ENCODE measurements at places on chromosomes 2 and 18.

GRCh38 chr2:218128781-218129457, 3.1 kb downstream of the CXCR2 start:
- H3K27me3 ChIP-seq = peaks cover 6% of the 10 kb centered on the region
- peaks cover 7% of the 10 kb centered on the region for H3K4me1 ChIP-seq
- DNase-seq = no peak
- H3K27ac ChIP-seq = peak overlapping the region; percentile 88
- H3K4me3 ChIP-seq = peak overlapping the region; percentile 36

DNA sequence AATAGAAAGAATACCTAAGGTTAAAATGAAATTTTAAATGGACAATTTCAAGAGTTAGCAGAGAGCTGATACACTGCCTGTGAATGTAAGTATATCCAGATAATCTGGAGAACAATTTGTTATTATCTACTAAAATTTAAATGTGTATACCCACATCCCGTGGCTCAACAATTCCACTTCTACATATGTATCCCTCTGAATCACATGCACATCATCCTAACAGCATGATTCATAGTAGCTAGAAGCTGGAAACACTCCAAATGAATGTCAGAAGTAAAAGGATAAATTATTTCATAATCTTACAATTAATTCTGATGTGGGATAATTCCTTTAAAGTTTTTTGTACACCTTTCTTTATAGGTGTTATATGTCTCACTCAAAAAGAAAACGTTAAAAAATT, 87.9 kb downstream of the CNTNAP5 start:
- no peaks in the 10 kb centered on the region for H3K4me1 ChIP-seq
- no peak overlapping the region for H3K27ac ChIP-seq
- H3K4me3 ChIP-seq = no peak overlapping the region
- no peaks in the 10 kb centered on the region for H3K36me3 ChIP-seq
- no peak for DNase-seq

DNA sequence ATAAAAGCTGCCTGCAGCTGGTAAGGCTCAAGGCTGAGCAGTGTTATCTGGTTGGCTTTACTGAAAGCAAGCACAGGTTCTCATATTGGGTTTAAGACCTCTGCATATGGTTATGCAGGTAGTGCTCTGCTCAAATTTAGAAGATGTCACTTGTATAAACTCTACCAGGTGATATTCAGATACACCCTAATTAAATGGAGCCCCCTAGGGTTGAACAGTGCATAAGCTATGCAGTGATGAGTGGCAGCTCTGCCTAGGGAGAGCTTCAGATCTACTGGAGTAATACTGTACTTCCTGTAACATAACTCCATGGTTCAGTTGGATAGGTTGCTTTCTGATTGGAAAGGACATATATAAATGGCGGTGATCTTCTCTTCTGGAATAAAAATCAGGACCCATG, 222.7 kb downstream of the CYRIA start:
- no peak overlapping the region for H3K27ac ChIP-seq
- H3K4me1 ChIP-seq = no peaks in the 10 kb centered on the region
- H3K4me3 ChIP-seq = no peak overlapping the region
- no peaks in the 10 kb centered on the region for H3K36me3 ChIP-seq

DNA sequence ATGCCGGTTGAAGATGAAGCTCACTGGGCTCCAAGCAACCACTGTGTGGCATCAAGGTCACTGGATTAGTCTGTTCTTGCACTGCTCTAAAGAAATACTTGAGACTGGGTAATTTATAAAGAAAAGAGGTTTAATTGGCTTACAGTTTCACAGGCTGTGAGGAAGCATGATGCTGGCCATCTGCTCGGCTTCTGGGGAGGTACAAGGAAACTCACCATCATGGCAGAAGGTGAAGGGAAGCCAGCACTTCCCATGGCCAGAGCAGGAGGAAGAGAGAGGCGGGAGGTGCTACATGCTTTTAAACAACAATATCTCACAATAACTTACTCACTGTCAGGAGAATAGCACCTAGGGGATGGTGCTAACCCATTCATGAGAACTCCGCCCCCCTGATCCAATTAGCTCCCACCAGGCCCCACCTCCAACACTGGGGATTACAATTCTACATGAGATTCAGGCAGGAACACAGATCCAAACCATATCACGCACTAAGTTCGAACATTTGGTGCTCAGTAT, 109.7 kb upstream of the MGAT5 start:
- H3K4me3 ChIP-seq = no peak overlapping the region
- H3K27ac ChIP-seq = no peak overlapping the region
- DNase-seq = no peak

GRCh38 chr2:229269941-229270340, 1.1 kb downstream of the PID1 start:
- peak overlapping the region; percentile 70 for H3K27ac ChIP-seq
- no peaks in the 10 kb centered on the region for H3K36me3 ChIP-seq
- peaks cover 38% of the 10 kb centered on the region for H3K27me3 ChIP-seq
- H3K4me1 ChIP-seq = peaks cover 14% of the 10 kb centered on the region

GRCh38 chr2:173550143-173550542, 195.5 kb downstream of the CDCA7 start:
- no peak for DNase-seq
- no peak overlapping the region for H3K27ac ChIP-seq
- no peaks in the 10 kb centered on the region for H3K27me3 ChIP-seq
- H3K36me3 ChIP-seq = no peaks in the 10 kb centered on the region

DNA sequence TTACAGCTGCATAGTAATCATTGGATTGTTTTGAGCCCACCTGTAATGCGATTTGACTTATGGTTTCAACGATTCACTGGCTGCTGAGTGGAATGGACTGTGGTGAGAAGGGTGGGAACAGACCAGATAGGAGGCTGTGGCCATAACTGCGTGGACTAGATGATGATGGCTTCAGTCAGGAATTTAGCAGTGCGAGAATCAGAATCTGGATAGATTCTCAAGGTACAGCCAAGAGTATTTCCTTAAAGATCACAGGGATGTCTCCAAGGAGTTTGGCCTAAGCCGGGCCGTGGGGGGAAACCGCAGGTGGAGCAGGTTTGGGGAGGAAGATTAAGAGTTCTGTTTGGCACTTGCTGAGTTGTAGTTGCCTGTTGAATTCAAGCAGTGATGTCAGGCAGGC, 44.0 kb upstream of the CHMP1B start:
- H3K36me3 ChIP-seq = no peaks in the 10 kb centered on the region
- no peaks in the 10 kb centered on the region for H3K4me1 ChIP-seq
- no peak overlapping the region for H3K4me3 ChIP-seq
- no peak overlapping the region for H3K27ac ChIP-seq

DNA sequence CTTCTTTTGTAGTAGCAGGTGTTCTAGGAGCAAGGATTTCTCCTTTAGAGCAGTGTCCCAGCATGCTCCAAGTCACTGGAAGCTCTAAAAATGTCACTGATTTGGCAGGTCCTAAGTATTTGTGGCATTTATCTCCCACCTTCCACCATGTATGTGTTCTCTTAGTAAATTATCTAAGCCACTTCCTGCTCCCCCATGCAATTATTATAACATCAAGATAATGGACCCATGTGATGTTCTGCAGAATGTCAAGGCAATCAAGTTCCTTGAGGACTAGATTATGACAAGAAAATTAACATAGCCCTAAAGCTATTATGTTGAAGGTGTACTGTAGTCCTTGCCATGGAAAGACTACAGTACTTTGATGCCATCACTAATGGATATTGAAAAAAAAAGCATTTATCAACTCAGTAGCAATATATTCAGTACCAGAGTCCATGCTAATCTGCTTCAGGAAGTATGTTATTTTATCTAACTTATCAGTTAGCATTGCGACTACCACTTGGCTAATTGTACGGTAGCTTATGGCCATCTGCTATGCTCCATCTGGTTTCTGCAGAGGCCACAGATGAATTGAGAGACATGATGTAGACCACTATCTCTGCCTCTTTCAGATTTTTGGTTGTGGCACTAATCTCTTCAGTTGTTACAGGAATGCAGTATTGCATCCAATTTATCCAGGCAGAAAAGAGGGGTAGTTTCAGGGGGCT, 56.7 kb downstream of the GPR39 start:
- DNase-seq = no peak
- no peaks in the 10 kb centered on the region for H3K36me3 ChIP-seq
- no peak overlapping the region for H3K4me3 ChIP-seq
- H3K27me3 ChIP-seq = no peaks in the 10 kb centered on the region

- no peaks in the 10 kb centered on the region for H3K4me1 ChIP-seq
- no peaks in the 10 kb centered on the region for H3K27me3 ChIP-seq
- H3K27ac ChIP-seq = no peak overlapping the region
These were observed 1235.4 kb downstream of the LRP1B start for GRCh38 chr2:140895378-140895777.

DNA sequence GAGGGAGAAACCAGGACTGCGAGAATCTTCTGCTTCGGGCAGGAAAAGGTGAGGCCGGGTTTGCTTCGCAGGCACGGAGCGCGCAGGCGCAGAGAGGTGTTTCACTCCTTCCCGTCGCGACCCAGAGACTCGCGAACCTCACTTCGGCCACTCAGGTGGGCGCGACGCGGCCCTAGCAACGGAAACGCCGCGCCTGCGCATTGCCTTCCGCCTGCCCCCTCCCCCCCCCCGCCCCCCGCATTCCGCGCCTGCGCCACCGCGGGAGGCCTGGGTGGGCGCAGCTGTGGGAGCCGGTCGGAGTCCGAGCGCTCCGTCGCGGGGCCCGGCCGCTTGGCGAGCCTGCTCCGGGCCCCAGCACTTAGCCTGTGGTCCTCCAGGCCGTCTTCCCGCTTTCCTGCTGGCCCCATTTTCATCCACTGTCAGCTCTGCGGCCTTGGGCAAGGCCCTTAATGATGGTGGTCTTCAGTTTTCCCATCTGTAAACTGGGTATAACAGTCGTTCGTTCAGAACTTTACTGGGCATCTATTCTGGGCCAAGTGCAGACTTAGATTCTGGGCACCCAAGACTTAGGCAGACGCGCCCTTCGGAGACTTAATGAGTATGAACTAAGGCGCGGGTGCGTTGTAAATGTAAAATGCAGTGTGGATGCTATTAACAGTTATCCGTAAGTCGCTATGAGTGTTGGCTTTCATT, 62.1 kb upstream of the ACKR3 start:
- H3K4me1 ChIP-seq = no peaks in the 10 kb centered on the region
- no peak for DNase-seq
- no peaks in the 10 kb centered on the region for H3K36me3 ChIP-seq
- peaks cover 42% of the 10 kb centered on the region for H3K27me3 ChIP-seq

DNA sequence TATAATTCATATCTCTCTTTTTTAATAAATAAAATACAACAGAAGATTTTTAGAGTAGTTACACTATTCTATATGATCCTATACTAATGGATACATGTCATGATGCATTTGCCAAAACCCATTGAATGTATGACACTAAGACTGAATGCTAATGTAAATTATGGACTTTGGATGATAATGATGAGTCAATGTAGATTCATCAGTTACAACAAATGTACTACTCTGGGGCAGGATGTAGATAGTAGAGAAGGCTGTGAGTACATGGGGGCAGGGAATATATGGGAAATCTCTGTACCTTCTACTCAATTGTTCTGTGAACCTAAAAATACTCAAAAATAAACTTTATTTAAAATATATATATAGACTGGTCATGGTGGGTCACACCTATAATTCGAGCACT, 45.6 kb upstream of the NEDD4L start:
- no peaks in the 10 kb centered on the region for H3K27me3 ChIP-seq
- no peak for DNase-seq
- no peak overlapping the region for H3K27ac ChIP-seq
- no peaks in the 10 kb centered on the region for H3K4me1 ChIP-seq
- H3K4me3 ChIP-seq = no peak overlapping the region

GRCh38 chr2:72859831-72860262, 27.4 kb upstream of the SPR start:
- H3K27me3 ChIP-seq = no peaks in the 10 kb centered on the region
- H3K27ac ChIP-seq = no peak overlapping the region
- H3K4me3 ChIP-seq = no peak overlapping the region

DNA sequence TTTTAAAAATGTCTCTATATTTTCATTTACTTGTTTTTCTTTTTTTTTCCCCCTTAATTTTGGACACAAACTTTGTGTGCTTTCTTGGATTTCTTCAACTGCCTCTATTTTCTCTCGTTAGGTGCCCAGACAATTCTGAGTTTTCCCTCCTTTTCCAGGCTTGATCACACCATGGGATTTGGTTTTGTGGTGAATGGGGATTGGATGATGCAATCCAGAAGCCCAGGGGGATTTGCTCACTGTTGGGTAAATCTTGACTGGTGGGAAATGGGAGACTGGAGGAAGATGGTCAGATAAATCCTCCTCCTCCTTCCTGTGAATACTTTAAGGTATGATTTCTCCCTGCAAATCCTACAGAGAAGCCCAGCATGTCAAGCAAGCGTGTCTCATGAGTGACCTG, 19.5 kb upstream of the PAX8 start:
- no peaks in the 10 kb centered on the region for H3K4me1 ChIP-seq
- no peak for DNase-seq
- no peaks in the 10 kb centered on the region for H3K36me3 ChIP-seq
- no peak overlapping the region for H3K27ac ChIP-seq
- no peak overlapping the region for H3K4me3 ChIP-seq

- no peak for DNase-seq
- no peak overlapping the region for H3K4me3 ChIP-seq
- no peaks in the 10 kb centered on the region for H3K4me1 ChIP-seq
- no peaks in the 10 kb centered on the region for H3K27me3 ChIP-seq
- H3K27ac ChIP-seq = no peak overlapping the region
These were observed 11.8 kb downstream of the MTX2 start for GRCh38 chr2:176280867-176281658.

DNA sequence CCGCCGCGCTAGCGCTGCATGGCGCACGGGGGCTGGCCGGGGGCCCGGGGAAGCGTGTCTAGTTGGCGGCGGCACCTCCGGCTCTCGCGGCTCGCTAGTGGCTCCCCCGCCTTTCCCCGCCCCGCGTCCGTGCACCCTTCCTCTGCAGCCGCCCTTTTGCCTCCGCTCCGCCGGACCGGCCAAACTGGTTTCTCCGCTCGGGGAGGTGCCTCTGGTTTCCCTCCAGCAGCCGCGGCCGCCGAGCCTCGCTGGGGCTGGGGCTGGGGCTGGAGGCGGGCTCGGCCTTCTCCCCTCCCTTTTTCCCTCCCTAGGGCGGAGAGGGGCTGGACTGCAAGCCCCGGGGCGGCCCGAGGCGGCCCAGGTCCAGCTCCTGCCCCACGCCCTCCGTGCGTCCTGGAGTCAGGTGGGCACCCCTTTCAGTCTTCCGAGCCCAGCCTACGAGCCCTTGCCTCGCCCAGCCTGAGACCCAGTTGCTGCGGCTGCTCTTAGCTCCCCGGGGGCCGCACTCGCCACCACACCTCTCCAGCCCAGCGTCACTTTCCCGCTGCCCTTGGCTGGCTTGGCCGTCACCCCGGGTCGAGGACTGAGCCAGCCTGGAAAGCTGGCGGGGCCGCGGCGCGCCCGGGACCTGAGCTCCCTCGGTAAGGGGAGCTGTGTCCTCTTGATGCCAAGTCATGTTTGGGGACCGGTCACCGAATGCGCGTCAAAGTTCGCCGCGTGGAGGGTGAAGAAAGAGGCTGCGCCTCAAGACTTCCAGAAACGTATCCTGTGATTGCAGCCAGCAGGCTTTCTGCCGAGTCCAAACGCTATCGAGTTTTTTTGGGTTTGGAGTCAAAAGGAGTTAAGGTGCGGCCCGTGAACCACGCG, at the start of gene ATP8B1:
Gene ATP8B1 (minus strand): TSS at position 213 of the 867 bp plus-strand sequence. CDS start 71,508 bp downstream, outside the sequence.
- peaks cover 80% of the 10 kb centered on the region for H3K4me1 ChIP-seq
- H3K36me3 ChIP-seq = no peaks in the 10 kb centered on the region
- H3K27me3 ChIP-seq = no peaks in the 10 kb centered on the region
- H3K4me3 ChIP-seq = peak within 1 kb of the TSS; percentile 87
- DNase-seq = no peak
